ENCODE measurements at places on chromosomes 7 and 10.

DNA sequence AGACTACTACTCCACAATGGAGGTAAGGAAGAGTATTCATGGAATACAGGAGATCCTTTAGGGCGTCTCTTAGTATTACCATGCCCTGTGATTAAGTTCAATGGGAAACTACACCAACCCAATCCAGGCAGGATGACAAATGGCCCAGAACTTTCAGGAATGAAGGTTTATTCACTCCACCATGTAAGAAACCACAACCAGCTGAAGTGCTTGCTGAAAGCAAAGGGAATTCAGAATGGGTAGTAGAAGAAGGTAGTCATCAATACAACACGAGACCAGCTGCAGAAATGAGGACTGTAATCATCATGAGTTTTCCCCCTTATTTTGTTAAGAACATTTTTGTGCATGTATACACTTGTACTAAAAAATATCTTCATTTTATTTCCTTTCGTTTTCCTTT is 76.6 kb downstream of the GPR37 start:
- no peaks in the 10 kb centered on the region for H3K4me1 ChIP-seq
- no peak overlapping the region for H3K4me3 ChIP-seq
- peak; percentile 81 for DNase-seq
- H3K27ac ChIP-seq: no peak overlapping the region
- no peaks in the 10 kb centered on the region for H3K36me3 ChIP-seq
- no peaks in the 10 kb centered on the region for H3K27me3 ChIP-seq

- H3K27ac ChIP-seq: peak overlapping the region; percentile 56
- H3K4me1 ChIP-seq: no peaks in the 10 kb centered on the region
- no peak overlapping the region for H3K4me3 ChIP-seq
- peak; percentile 51 for DNase-seq
- no peaks in the 10 kb centered on the region for H3K27me3 ChIP-seq
Observed at GRCh38 chr10:61779950-61780659, 117.4 kb downstream of the CABCOCO1 start.

DNA sequence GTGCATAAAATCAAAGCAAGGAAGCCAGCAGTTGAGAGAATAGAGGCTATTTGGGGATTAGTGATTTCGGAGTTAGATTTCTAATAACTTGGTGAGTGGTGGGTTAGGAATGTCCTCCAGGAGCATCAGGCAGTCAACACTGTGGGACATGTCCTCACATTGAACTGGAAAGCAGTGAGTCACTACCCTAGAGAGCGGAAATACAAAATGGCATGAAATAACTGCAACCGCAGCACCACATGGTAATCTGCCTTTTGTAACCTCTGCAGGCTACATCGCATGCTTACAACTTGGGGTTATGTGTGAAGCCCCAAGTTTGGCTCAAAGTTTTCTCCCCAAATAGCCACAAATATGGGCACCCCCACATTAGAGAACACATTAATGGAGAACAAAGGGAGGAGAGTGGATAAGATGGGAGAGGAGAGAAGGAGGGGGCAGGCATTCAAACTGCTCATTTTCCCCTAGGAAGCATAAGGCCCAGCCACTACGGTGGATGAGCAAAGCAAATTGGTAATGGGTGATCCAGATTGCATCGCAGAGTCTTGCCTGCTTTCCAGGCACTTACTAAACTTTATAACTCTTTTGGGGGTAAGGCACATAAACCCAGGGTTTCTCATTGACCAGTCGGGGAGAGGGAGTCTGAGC is 22.0 kb upstream of the SLF2 start:
- DNase-seq: peak; percentile 97
- H3K27ac ChIP-seq: peak overlapping the region; percentile 43
- H3K4me1 ChIP-seq: peaks cover 9% of the 10 kb centered on the region
- no peaks in the 10 kb centered on the region for H3K27me3 ChIP-seq

GRCh38 chr10:90930971-90931871 is 10.3 kb upstream of the ANKRD1 start:
- H3K36me3 ChIP-seq: no peaks in the 10 kb centered on the region
- no peak overlapping the region for H3K4me3 ChIP-seq
- no peaks in the 10 kb centered on the region for H3K27me3 ChIP-seq
- H3K4me1 ChIP-seq: peaks cover 23% of the 10 kb centered on the region

GRCh38 chr10:122468307-122468925 is 7.1 kb downstream of the HTRA1 start:
- H3K4me3 ChIP-seq: no peak overlapping the region
- H3K27me3 ChIP-seq: no peaks in the 10 kb centered on the region
- no peaks in the 10 kb centered on the region for H3K36me3 ChIP-seq
- peaks cover 16% of the 10 kb centered on the region for H3K4me1 ChIP-seq
- peak overlapping the region; percentile 0 for H3K27ac ChIP-seq

DNA sequence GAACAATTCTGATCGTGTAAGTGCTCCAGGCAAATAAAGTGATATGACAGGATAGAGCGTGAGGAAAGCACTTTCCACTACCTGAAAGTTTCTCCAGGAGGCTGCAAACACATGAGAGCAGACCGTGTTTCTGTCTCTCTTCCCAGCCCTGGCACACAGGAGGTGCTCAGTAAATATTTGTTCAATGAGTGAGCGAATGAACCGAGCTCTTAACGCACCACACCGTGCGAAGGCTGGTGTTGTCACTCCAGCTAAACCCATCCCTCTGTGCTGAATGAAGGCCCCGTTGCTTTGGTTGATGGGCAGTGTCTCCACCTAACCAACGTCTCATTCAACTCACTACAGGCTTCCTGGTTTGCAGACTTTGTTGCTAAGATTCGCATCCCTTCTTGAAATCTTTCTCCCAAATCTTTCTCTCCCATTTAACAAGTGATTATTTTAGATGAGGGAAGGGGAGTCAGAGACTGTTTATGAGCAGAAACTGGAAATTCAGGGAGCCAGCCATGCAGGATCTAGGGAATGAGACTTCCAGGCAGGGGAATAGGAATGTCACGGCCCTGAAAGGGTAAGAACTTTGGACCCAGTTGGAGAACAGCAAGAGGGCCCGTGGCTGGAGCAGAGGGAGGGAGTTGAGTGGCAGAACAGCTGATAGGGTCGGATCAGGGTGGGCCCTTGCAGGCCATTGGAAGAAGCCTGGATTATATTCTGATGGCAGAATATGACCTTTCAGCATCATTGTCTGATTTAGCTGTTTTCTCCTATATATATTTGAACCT is 282.6 kb downstream of the CAMK1D start:
- no peak for DNase-seq
- no peak overlapping the region for H3K4me3 ChIP-seq
- H3K36me3 ChIP-seq: no peaks in the 10 kb centered on the region
- no peak overlapping the region for H3K27ac ChIP-seq

- no peaks in the 10 kb centered on the region for H3K27me3 ChIP-seq
- H3K36me3 ChIP-seq: peaks cover 14% of the 10 kb centered on the region
- peak; percentile 81 for DNase-seq
- H3K4me3 ChIP-seq: no peak overlapping the region
Observed at GRCh38 chr7:44477063-44477830, 13.2 kb downstream of the NUDCD3 start.

- no peak for DNase-seq
- H3K4me3 ChIP-seq: no peak overlapping the region
- H3K27me3 ChIP-seq: no peaks in the 10 kb centered on the region
- no peak overlapping the region for H3K27ac ChIP-seq
- no peaks in the 10 kb centered on the region for H3K36me3 ChIP-seq
Observed at GRCh38 chr7:122467661-122468449, 163.3 kb upstream of the FEZF1 start.

DNA sequence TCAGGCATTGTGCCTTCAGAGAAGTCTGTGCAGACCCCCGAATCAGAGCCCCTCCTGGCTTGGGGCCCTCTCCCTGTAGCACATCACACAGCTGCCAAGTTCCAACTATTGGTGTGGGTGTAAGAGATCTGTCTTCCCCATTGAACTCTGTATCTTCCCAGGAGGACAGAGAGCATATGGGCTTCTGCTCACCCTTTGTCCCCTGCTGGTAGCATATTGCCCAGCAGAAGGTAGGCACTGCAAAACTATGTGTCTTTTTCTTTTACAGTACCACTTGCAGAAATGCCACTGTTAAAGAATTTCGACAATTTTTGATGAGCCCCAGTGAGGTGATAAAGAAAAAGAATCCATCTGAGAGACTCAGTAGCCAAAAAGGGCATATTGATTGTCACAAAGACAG is 59.6 kb downstream of the NPY start:
- no peaks in the 10 kb centered on the region for H3K36me3 ChIP-seq
- H3K4me3 ChIP-seq: no peak overlapping the region
- no peaks in the 10 kb centered on the region for H3K4me1 ChIP-seq
- H3K27ac ChIP-seq: no peak overlapping the region
- no peaks in the 10 kb centered on the region for H3K27me3 ChIP-seq

DNA sequence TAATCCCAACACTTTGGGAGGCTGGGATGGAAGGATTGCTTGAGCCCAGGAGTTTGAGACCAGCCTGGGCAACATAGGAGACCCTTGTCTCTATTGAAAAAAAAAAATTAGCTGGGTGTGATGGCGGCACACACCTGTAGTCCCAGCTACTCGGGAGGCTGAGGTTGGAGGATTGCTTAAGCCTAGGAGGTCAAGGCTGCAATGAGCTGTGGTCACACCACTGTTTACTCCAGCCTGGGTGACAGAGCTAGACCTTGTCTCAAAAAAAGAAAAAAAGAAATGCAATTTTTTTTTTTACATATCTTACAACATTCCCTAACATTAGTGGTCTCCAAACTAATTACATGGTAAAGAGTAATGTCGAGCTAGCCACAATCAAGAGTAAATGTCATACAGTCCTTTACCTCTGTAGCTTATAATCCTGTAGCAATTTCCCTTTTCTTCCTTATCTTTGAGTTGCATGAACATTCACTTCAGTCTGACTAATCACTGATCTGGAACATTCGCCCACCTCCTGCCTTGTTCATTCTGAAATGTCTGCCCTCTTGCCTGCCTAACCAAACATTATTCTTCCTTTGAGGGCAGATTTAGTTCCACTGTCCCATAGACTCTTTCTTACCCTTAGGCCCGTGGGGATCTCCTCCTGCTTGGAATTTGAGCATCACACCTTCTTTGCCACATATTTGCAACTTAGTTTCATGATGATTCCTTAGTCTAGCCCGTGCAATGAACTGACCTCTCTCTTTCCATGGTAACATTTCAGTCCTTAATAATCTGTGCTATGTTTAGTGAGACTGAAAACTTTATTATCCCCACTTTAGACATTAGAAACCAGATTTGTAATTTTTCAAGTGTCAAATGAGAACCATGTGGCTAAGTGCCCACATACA is 4.8 kb upstream of the VCL start:
- H3K27me3 ChIP-seq: no peaks in the 10 kb centered on the region
- no peak overlapping the region for H3K4me3 ChIP-seq
- peak; percentile 75 for DNase-seq
- H3K36me3 ChIP-seq: no peaks in the 10 kb centered on the region

GRCh38 chr10:86211691-86212390 is 154.8 kb downstream of the GRID1 start:
- no peaks in the 10 kb centered on the region for H3K27me3 ChIP-seq
- no peak overlapping the region for H3K4me3 ChIP-seq
- DNase-seq: no peak

DNA sequence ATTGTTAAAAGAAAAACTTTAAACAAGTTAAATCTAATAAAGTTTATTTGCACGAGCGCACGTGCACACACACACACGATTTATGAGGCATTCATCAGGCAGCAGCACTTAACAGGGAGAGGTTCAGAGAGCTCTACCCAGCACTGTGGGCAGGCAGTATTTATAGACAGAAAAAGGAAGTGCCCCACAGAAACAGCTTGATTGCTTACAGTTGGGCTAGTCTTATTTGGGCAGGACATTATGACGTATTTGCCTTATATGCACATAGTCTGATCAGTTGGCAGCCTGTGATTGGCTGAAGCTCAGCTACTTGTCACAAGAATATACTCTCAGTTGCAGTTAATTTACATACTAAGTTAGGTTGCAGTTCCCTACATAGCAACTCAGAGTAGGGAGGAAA is 1.2 kb upstream of the SDHAF3 start:
- no peaks in the 10 kb centered on the region for H3K27me3 ChIP-seq
- H3K27ac ChIP-seq: no peak overlapping the region
- no peaks in the 10 kb centered on the region for H3K4me1 ChIP-seq
- no peaks in the 10 kb centered on the region for H3K36me3 ChIP-seq
- no peak overlapping the region for H3K4me3 ChIP-seq

DNA sequence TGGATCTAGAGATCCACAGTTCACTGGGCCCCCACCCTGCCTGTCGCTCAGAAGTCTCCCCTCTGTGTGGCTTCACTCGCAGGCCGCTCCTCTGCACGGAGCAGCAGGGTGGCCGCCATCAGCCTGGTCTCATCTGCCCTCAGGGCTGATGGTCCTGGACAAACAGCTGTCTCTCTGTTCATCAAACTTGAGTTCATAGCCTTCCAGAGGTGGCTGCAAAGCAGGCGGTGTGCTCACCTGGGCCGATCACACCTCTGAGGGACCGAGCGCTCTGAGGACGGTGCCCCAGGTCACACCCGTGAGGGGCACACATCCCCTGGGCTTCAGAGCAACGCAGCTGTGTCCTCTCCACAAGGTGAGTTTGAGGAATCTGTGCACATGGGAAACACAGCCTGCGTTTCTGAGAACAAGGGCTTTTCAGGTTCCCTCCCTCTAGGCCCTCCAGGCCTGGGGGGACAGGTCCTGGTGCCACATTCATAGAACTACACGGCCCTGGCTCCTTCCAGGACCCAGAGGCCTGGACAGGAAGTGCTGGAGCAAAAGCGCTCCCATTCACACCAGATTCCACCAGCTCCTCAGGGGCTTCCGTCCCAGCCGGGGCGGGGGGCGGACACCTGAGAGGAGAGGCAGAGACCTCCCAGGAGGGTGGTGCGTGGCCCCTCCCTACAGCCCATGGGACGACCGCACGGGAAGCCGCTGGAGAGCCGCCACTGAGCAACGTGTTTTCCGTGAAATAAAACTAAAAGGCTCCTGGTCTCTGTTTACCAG is 31.2 kb upstream of the FAM20C start:
- H3K36me3 ChIP-seq: no peaks in the 10 kb centered on the region
- H3K4me1 ChIP-seq: peaks cover 3% of the 10 kb centered on the region
- no peak for DNase-seq
- peaks cover 25% of the 10 kb centered on the region for H3K27me3 ChIP-seq

GRCh38 chr10:132397671-132398565 is 918 bp downstream of the PWWP2B start:
- DNase-seq: peak; percentile 59
- no peaks in the 10 kb centered on the region for H3K36me3 ChIP-seq
- peak overlapping the region; percentile 74 for H3K4me3 ChIP-seq

GRCh38 chr10:109474812-109475211 is 448.5 kb downstream of the XPNPEP1 start:
- no peaks in the 10 kb centered on the region for H3K27me3 ChIP-seq
- no peaks in the 10 kb centered on the region for H3K36me3 ChIP-seq
- H3K4me1 ChIP-seq: no peaks in the 10 kb centered on the region
- H3K27ac ChIP-seq: no peak overlapping the region

- no peaks in the 10 kb centered on the region for H3K4me1 ChIP-seq
- no peak overlapping the region for H3K27ac ChIP-seq
- no peak for DNase-seq
- H3K36me3 ChIP-seq: no peaks in the 10 kb centered on the region
Observed at GRCh38 chr7:106535234-106535932, 125.6 kb downstream of the CCDC71L start.

DNA sequence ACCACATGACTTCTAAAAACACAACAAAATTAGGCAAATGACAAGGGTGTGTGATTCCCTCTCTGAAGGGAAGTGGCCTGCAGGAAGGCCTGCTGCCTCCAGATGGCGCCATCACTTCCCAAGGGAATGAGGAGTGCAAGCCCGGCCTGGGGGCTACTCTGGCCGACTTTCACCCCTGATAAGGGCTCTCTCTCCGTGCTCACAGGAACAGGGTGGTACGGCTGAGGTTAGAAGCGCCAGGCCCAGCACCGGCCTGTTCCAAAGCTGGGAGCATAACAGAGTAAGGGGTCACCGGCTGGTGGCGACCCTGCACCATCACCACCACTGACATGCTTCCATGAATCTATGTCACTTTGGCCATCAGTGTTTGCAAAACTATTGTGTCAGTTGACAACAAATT is 13.1 kb downstream of the RBP3 start:
- H3K27me3 ChIP-seq: peaks cover 8% of the 10 kb centered on the region
- H3K27ac ChIP-seq: no peak overlapping the region
- H3K4me3 ChIP-seq: no peak overlapping the region

Measured in fibroblast of lung (primary cell).